ENCODE measurements at places on chromosomes 2 and 18.

DNA sequence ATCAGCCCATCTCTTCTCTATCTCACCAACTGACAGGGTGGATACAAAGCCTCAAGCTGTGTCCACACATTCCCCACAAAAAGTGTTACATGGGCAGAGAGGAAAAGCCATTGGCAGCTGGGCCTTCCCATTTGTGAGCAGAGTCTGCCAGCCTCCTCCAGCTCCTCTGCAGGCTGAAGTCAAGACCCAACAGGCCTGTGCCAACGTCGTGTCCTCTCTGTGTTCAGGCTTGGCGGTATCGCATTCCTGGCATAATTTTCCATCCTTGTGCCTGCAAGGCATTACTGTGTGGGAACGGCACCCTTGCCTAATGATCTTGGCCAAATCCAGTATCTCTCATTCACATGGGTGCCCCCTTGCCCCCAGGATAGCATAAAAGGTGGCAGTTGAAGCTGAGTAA lies 41.5 kb upstream of the APCDD1 start:
- no peak for DNase-seq

- DNase-seq, result no peak
These were observed 1593.5 kb upstream of the ACVR2A start for GRCh38 chr2:146251328-146251727.

DNA sequence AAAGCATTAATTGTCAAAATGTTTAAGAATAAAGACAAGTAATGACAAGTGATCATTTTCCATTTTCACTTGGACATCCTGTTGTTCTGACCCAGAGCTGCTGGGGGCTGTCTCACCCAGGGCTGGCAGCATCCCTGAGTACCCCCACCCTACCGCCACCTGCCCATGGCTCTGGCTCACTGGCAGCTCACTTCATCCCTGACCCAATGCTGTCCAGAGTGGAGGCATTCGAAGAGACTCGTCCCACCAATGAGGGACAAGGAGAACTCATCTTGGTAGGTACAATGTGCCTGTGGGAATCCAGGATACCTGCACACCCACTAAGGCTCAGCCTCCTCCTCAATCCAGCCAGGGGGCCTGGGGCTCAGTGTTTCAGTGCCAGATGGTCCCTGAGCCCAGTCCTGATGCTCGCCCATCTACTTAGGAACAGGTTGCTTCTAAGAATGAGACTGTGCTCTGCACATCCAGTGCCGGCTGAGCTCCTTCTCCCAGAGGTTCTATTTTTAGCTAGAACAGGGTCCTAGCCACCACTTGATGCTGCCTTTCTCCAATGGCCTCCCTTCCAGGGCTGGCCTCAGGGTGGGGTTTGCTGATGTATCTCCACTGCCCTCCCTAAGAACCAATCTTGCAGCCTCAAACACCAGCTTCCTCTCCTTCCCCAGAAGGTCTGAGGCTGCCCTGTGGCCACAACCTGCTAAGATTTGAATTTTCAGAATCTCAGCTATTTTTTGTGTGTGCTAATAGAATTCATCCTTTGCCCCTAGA lies 53.7 kb downstream of the ADD2 start:
- DNase-seq, result no peak

- no peak for DNase-seq
These were observed 108.5 kb upstream of the PGAP1 start for GRCh38 chr2:197035002-197035401.

DNA sequence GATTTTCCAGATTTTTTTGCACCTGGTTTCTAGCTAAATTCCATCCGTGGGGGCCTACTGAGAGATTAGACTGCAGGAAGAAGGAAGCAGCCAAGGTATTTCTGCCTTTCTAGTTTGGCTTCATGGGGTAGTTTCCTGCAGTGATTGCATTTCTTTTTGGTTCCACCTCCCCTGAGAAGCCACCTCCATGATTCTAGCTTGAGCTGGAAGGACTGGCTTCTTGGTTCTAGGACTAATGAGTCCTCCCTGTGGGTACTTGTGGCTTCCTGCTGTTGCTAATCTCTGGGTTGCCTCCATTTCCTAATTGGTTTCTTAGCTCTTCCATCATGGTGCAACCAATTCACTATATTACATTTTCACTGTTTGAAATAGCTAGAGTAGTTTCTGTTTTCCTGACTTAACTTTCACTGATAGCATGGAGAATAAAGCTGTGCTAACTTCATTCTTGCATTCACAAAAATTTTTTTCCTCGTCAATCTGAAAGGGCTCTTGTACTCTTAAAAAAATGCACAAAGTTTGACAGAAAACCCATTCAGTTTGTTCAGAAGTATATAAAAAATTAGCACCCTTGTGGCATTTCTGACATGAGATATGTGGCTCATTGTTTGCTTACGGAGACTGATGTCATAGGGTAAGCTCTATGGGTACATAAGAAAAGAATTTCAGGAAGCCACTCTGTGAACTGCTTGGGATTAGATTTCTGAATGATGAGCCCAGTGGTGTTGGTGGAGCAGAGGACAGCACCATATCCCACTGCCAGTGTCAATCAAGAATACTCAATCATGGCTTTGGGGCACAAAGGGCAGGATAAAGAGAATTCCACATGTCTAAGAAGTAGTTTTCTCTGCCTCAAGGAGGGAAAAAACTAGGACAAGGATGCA lies 242.8 kb upstream of the RBMS1 start:
- DNase-seq, result no peak

GRCh38 chr2:120307482-120307881 lies 38.5 kb upstream of the INHBB start:
- DNase-seq, result no peak

DNA sequence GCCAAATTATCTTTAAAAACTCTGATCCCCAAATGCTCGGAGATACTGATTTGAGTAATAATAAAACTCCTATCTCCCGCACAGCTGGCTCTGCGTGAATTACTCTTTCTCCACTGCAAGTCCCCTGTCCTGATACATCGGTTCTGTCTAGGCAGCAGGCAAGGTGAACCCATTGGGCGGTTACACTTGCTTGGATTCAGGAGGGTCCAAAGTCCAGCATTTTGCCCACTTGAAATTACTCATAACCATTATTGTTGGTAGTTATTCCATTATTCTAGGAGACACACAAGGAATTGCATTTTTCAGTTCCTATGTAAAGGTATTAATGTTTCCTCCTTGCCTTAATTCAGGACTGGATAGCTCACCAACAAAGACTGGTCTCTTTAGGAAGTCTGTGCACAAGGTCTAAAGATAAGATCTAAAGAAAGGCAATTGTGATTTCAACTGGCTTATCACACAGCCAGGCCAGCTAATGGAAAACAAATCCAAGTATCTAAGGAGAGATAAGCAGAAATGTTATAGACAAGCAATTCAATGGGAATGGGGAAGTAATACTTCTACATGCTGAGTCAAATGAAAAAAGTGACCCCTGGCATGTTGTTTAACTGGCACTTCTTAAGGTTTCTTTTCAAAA lies 23.2 kb upstream of the NPC1 start:
- no peak for DNase-seq

- DNase-seq, result no peak
These were observed 192.8 kb upstream of the PID1 start for GRCh38 chr2:229463841-229464346.

DNA sequence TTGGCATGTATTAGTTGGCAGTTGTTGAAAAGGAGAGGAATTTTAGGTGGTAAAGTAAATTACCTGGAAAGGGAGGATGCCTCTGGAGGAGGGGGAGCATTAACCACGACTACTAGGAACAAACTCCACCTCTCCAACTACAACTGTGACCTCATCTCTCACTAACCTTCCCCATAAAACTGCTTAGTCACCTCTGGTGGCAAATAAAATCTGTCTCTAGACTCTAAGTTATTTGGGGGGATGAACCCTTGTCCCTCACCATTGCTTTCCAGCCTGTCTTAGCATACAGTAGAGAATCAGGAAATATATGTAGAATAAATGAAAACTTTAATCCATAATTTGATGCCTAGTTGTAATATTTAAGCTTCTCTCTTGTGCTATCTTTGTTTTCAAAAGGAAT lies 27.6 kb upstream of the MYO1B start:
- no peak for DNase-seq

DNA sequence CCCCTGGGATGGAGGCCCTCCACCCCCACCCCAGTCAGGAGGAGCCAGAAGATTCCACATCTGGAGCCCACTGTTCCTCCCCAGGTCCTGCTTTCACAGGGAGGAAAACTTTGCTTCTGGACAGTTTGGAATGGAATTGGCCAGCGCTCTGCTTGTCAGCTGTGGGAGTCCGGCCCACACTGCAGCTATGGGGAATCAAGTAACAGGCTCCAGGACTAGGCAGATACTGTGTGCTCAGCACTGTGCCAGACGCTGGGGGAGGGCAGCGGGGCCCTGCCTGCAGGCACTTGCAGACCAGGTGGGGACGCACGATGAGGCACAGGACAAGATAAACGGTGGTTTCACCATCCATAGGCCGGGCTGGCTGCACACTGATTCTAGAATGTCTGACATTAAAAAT lies 114.0 kb downstream of the STPG4 start:
- no peak for DNase-seq

DNA sequence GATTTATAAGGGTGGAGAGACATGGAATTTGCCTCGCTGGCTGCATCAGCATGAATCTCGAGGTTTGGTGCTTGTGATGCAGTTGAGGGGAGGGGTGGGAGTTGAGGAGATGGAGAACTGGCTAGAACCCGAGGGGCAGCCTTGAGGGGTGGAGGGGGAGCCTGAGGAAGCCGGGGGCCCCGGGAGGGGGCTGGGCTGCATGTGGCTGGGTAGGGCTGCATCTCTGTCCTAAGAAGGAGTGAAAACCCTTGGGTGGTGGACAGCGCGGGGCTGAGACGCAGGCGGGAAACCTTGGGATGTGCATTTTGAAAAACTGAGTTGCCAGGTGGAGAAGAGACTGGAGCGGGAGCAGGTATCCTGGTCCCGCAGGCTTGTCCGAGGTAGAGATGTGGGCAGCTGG lies 64.2 kb downstream of the SNTG2 start:
- no peak for DNase-seq

GRCh38 chr2:114614592-114614991 lies 172.2 kb downstream of the DPP10 start:
- DNase-seq, result no peak

DNA sequence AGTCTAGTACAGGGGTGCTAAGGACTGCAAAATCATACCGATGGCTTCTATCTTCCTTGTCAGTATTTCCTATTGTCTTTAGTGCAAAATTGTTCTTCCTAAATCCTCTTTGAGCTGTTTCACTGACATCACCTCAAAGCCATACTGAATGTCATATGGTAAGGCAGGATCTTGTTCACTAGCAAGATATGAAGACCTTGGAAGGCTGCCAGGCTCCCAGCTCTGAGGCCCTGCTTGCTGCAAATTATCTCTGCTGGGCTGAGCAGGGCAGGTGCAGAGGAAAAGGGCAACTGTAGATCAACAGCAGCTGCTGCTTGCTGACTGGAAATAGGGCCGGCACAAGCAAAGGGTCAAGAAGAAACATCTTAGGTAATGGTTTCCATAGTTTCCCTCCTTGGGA lies 58.2 kb downstream of the PMAIP1 start:
- no peak for DNase-seq

DNA sequence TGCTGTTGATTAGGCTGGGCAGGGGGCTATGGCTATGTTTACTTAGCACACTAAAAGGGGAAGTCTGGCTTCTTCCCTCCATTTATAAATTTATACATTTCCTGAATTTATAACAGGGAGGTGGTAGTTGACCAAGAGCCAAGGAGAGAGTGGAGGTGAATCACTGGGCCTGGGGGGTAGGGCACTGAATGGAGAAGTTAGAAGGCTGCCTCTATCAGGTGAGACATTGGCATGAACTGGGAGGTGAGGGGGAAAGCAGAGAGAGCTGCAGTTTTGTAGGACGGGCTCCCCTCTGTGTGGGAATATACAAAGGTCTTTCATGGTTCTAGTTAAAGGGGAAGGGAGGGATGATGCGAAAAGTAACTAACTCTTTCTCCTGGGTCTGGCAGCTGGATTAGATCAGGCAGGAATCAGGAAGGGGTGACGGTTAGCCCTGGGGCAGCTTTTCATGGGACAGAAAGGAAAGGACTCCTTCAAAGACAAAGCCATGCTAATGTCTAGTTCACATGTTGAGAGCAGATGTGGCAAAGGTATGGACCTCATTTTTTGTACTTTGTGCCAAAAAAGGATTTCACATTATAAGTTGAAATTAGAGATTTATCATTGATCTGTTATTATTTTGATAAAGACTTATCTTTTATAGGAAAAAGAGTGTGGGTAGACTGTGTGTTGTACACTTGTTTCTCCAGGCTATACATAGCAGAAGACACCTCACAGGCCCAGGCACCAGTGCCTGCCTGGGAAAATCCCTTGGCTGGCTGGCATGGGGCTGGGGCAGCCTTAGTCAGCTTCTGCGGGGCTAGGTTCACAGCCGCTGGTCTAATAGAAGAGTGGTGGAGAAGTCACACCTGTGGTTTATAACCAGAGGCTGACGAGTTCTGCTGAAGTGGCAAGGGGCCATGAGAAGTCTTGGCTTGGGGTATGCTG lies 158.7 kb downstream of the CLIP4 start:
- DNase-seq, result no peak

DNA sequence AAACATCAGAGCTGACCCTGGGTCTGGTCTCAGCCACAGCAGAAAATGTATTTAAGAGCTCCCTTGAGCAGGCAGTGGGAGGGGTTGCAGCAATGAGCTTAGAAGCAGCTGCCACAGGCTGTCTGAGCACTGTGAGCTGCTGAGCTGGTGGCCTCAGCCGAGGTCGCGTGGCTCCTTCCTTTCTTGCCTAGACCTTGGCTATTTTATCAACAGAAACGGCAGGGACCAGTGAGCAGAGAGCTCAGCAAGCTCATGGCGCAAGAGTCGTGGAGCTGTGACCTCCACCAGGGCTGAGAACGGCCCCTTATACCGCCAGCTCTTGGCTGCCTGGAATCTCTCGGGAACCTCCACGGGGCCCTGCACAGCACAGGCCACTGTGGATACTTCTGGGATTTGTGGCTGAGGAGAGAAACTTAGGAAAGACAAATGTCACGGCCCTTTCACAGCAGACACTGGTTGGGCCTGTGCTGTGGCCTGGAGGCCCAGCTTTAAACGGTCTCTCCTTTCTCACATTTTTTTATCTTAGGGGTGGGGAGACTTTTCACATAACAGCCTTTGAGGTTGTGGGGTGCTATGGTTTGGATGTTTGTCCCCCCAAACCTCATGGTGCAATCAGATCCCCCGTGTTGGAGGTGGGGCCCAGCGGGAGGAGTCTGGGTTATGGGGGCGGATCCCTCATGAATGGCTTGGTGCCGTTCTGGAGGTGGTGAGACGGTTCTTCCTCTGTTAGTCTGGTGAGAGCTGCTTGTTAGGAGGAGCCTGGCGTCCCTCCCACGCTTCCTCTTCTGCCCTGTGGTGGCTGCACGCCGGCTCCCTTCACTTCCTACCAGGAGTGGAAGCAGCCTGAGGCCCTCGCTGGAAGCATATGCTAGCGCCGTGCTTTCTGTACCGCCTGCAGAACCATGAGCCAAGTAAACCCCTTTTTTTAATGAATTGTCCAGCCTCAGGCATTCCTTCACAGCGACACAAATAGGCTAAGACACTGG lies 1.7 kb downstream of the ALLC start:
- DNase-seq, result no peak

DNA sequence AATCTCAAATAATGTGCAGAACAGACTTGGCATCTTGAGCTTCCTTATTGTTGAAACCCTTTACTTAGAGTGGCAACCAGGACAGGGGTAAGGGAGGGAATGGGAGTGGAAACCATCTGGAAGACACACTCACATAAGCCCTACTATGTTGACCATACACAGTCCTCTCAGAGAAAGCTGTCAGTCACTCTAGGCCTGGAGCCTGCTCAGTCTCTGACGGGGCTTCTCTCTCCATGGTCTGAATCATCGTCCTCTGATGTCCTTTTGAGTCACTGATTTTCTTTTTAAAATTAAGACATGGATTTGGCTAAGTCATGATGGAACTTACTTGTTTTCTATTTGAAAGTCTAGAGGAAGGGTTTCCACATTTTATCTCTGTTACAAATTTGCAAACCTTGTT lies 74.0 kb downstream of the MYO1B start:
- DNase-seq, result no peak

Measured in bone marrow (tissue), 2 donors.